ENCODE measurements at places on chromosomes 2 and 18. TPM values are rescaled to one million over a fixed set of nuclear protein-coding genes. Genes with fewer than 3 reads are reported as not detected.

- peak; percentile 87 for DNase-seq
Observed at GRCh38 chr18:34929336-34929780, 111.9 kb upstream of the MAPRE2 start.

SLC14A1 gene
- total RNA-seq, result 276 TPM

- no peak for DNase-seq
Observed at GRCh38 chr18:70522183-70522680, 233.4 kb downstream of the SOCS6 start.

- no peak for DNase-seq
Observed at GRCh38 chr2:16719485-16719808, 53.8 kb upstream of the CYRIA start.

LTBP1 gene
- 4.8 TPM for total RNA-seq

DNA sequence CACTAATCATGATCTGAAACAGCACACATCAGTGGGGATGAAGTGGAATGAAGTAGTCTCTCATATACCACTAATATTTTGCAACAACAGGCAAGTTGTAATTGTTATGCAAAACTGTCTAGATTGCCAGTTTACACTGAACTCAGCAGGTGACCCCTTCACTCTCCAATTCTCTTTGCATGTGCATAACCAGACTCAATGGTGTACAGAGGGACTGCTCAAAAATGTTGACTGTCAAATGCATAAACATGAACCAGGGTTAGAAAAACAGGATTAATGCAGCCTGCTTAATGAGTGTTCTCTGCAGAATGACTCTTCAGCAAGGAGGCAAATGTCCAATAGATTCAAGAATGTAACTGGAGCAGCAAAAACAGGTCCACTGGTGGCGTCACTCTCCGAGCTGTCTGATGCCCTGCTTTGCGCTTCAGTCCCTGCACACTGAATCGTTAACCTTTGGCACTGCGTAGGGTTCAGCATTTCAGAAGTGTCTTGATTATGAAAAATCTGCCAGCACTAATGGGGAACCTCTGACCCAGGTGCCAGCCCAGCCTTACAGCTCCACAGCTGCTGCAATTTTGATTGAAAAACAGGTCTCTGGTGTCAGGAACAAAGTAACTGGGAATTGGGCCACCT, 209.3 kb downstream of the TDRD15 start:
- DNase-seq, result no peak

CELF4 gene
- total RNA-seq, result not detected

- DNase-seq, result no peak
Observed at GRCh38 chr2:196144513-196145126, 26.8 kb downstream of the STK17B start.

RPRM gene
- 0.29 TPM for total RNA-seq

GRCh38 chr2:126698376-126698775, 42.4 kb downstream of the GYPC start:
- DNase-seq, result no peak

TCF23 gene
- not detected for total RNA-seq

DNA sequence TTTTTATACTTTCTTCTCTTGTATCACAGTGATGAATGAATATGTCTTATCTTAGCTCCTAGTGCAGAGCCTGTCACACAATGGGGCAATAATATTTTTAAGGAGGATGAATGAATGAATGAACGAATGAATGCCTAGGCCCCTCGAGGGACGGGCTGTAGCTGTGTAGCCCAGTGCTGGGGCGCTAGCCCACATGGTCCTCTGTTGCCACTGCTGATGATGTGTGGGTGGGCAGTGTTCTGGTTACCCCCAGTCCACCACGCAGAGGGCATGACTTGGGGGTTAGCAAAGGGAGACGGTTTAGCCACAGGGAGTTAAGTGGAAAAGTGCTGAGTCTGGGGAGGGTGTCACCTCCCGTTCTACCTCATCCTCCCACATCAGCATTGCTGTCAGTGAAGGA, 134.2 kb downstream of the SMAD7 start:
- no peak for DNase-seq

DNA sequence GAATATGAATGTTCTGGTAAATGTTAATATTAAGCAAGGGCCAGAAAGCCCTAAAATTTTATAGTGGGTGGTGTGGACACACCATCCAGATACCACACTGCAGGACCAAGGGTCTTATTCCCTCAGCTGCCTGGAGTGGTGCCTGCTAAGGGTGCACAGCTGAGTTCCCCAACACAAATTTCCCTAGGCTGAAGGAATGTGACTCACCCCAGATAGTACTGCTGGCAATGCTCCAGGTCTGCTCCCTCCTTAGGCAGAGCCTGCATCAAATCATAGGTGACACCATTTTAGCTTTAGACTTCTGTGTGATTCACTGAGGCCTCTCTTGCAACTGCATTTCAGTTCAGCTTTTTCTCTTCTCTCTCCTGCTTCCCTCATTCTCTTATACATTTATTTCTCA, 321.1 kb downstream of the SATB2 start:
- DNase-seq, result peak; percentile 51

ACTG2 gene
- not detected for total RNA-seq

FSIP2 gene
- total RNA-seq, result under 0.01 TPM

DNA sequence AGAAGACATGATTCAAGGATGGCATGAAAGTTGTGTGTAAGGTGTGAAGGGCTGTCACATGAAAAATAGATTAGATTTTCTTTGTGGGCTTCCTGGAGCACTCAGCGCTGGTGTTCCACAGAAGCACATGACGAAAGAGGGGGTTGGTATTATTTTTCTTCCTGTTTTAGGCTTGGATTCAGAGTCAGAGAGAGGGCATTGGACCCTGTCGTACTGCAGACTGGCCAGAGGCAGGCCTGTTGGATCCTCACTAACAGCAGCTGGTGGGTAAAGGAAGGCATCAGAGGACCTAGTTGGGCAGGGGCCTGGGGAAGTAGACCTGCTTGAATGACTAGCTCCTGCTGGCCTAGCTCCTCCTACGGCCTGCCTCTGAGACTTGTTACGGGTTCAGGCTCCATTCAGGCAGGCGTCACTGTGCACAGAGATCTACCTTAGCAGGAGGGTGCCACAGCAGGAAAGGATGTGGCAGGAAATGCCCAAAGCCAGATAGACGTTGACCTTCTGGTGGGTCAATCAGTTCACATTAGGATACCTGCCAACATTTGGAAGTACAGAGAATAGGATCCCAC, 13.1 kb downstream of the CTLA4 start:
- no peak for DNase-seq
